ENCODE measurements at places on chromosomes 1 and 21.

DNA sequence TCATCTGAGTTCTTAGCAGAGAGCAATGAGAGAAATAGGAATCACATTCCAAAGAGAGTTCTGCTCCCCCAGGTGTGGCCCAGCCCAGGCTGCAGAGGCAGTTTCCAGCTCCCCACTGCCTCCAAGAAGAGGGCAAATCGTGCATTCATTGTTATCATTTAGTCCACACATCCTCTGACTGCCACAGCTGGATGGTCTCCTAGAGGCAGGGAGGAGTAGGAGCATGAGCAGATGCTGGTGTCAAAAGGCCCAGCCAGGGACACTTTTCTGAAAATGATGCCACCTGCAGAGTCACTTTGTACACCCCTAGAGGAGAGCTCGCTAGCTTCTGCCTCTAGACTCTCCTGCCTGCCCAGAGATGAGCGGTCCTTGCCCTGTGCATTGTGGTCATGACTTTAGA lies 33.6 kb upstream of the GNPAT start:
- DNase-seq = no peak

GRCh38 chr1:241485554-241485992 lies 34.0 kb downstream of the FH start:
- no peak for DNase-seq

GRCh38 chr1:230230948-230231773 lies 164.1 kb downstream of the GALNT2 start:
- no peak for DNase-seq

DNA sequence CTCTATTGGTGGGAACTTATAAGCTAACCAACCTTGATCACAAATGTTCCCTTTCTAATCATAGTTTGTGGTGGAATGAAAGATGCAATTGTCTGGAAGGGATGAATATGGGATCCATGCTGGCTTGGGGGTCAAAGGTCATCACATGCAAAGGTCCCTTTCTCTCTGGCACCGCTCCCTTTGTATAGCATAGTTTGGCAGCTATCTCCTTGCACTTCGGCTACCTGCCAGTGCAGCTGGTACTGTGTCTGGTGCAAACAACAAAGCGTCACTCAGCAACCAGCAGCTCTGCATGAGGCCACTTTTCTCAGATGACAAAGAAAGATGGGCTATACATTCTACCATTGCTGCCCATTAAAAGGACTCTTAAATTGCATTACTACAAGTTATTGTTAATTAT lies 188.2 kb upstream of the NFIA start:
- DNase-seq = no peak

GRCh38 chr21:44512496-44513388 lies 27.3 kb downstream of the KRTAP10-1 start:
- peak; percentile 42 for DNase-seq

DNA sequence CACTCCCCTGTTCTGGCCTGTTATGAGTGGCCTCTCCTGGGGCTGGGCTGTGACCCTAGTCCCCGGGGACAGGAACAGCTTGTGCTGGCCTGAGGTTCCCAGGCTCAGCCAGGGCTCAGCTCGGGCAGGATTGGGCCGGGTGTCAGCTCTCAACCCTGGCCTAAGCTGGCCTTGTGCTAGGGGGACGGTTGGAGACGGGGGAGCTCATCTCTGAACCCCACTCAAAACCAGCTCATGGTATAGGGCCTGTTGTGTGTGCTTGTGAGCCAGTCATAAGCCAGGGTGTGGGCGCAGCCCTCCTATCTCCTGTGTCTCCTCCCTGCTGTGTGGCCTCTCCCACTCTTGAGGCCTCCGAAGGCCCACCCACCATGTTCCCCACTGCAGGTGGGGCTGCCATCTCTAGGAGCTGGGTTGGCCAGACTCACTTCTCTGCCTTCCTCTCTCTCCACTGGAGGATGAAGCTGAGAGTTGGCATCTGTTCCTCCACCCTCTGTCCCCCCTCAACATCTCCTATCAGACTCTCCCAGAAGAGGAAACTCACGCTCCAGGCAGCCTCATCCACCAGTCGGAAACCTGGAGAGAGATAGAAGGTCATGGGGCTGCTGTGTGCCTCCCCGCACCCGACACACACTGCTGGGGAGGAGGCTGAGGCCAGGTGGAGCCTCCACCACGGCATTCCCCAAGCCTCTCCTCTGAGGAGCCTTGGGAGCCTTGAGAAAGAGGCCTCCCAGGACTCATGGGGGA lies 1.4 kb downstream of the PEAR1 start:
- DNase-seq = no peak

GRCh38 chr1:22854688-22855565 lies 117.7 kb downstream of the LACTBL1 start:
- no peak for DNase-seq
